ENCODE measurements at places on chromosomes 4 and X. TPM values are rescaled to one million over a fixed set of nuclear protein-coding genes. Genes with fewer than 3 reads are reported as not detected.
A peak's percentile ranks its signal among the peaks of the same experiment; 100 is the strongest.

GRCh38 chr4:87511500-87511899 lies 17.7 kb downstream of the SPARCL1 start:
- no peak for DNase-seq

GRCh38 chr4:107885865-107886264 lies 45.5 kb upstream of the CYP2U1 start:
- DNase-seq, result no peak

GRCh38 chr4:92305148-92305877 lies 1.5 kb downstream of the GRID2 start:
- DNase-seq, result peak; percentile 68

GRCh38 chrX:39248330-39248729 lies 447.1 kb downstream of the MID1IP1 start:
- DNase-seq, result no peak

- peak; percentile 69 for DNase-seq
Observed at GRCh38 chrX:43557792-43558191, 98.3 kb upstream of the MAOA start.

- no peak for DNase-seq
Observed at GRCh38 chr4:119026662-119027444, 108.8 kb upstream of the MYOZ2 start.

The ADH7 gene
- polyA plus RNA-seq, result 0.02 TPM

DNA sequence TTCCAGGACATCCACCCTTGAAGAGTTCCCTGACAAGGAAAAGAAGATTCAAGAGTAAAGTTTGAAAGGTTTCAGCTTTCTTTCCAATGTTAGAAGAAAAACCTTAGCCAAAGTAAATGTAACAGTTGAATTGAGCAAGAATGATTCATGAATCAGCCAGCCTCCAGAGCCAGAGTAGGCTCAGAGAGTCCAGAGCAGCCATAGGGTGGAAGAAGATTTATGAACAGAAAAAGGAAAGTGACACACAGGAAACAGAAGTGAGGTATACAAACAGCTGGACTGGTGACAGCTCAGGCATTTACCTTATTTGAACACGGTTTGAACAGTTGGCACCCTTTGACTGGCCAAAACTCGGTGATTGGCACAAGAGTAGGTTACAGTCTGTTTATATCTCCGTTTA lies 63.2 kb downstream of the QDPR start:
- no peak for DNase-seq

- no peak for DNase-seq
Observed at GRCh38 chrX:78614264-78614663, 44.9 kb downstream of the RTL3 start.

DNA sequence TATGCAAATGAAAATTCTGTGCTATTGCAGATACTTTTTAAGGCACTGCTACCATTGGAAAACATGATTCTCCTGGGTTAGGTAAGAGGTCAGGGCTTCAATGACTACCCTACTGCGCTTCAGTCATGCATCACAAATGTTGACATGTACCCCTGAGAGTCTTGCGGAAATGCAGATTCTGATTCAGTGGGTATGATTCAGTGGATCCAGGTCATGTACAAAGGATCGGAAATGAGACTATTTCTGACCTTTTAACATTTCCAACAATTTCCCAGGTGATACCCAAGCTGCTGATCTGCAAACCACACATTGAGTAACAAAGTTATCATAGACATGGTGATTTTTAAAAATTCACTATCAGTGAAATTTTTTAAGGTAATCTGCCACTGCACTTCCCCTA lies 62.6 kb downstream of the DDX53 start:
- no peak for DNase-seq

The PAGE5 gene
- polyA plus RNA-seq, result not detected

DNA sequence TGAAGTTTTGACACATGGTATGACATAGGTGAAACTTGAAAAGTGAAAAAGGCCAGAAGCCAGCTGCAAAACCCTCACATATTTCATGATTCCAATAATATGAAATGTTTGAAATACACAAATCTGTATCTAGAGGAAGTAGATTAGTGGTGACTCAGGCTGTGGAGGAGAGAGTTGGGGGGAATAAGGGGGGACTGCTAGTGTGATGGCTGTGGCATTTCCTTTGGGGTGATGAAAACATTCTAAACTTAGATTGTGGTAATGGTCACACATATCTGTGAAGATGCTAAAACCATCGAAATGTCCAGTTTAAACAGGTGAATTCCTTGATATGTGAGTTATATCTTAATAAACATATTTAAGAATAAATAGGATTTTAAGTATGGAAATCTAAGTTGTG lies 343.5 kb upstream of the SFRP2 start:
- DNase-seq, result no peak

The MND1 gene
- 0.20 TPM for polyA plus RNA-seq

The FRMD7 gene
- polyA plus RNA-seq, result 0.05 TPM

DNA sequence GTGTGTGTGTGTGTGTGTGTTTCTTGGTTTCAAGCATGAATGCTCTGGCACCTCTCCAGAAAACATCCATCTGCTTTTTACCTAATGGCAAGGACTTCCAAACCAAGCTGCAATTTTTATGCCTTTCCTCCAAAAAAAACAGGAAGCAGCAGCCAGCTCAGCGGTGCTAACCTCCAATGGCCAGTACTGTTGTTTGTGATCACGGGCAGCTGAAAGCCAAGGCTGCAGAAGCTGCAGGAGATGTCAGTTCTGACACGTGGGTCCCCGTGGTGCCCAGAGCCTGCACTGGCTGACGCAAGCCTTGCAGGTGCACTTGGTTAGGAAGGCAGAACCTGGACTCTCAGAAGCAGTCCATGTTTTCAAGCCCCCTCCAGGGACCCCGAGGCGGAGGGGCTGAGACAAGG lies 313.6 kb upstream of the DDX53 start:
- peak; percentile 35 for DNase-seq

DNA sequence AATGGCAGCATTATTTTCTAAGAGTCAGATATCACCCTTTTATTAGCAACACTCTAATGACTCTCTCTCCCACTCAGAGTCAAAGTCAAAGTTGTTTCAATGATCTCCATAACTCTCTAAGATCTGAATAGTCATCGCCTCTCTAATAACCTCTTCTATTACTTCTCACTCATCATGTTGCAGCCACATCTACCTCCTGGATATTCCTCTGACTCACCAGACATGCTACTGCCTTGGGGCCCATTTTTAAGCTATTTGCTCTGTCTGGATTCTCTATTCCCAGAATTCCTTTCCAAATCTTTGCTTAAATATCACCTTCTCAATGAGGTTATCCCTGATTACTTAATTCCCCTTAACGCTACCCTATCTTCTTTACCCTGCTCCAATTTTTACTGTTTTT lies 391.8 kb upstream of the MAGEB16 start:
- no peak for DNase-seq

DNA sequence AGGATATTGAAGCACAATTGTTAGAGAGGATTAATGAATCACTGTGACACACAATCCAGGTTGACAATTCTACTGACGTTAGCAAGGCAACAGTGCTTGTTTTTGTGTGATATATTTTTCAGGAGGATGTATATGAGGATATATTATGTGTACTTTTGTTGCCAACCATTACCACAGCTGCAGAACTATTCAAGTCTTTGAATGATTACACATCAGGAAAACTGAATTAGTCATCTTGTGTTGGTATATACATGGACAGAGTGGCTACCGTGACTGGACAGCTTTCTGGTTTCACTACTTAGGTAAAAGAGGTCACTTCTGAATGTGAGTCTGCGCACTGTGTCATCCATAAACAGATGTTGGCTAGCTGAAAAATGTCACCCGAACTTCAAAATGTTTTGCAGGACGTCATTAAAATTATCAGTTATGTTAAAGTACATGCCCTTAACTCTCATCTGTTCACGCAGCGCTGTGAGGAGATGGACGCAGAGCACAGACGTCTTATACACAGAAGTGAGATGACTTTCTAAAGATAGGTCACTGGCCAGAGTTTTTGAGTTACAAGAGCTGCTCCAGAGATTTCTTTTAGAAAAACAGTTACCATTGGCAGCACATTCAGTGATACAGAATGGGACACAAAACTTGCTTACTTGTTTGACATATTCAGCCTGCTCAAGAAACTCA lies 69.0 kb downstream of the MRPL1 start:
- DNase-seq, result no peak

- DNase-seq, result no peak
Observed at GRCh38 chrX:153365670-153366069, 31.7 kb downstream of the ZNF275 start.

The ENPEP gene
- polyA plus RNA-seq, result 2.6 TPM

DNA sequence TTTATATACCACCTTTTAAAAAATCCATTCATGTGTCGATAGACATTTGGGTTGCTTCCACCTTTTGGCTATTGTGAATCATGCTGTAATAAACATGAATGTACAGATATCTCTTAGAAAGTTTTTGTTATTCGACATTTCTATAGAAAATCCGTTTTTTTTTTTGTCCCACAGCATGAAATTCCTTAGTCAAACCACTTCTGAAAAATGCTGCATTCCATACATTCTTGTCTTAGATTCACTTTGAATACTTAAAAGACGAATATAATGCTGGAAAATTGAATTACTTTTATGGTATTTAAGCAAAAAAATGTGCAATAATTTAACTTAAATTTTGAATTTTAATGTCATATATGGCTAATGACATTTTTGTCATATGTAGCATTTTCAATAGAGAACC lies 1345.5 kb downstream of the TECRL start:
- no peak for DNase-seq

DNA sequence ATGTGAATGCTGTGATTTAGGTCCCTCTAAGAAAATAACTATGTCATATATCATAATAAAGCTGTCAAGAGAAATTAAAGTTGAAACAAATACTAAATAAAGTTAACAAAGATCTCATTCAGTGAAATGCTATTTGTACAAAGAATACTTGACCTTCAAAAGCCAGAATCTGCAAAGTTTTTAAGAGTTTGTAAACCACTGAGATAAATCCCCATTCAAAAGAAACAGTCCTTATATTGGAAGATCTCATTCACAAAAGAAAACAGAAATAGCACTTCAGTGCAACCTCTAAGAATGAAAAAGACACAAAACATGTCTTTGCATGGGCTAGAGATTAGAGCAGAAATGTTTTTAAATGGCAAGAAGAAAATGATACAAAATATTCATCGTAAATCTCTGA lies 149.1 kb upstream of the USP38 start:
- DNase-seq, result no peak

DNA sequence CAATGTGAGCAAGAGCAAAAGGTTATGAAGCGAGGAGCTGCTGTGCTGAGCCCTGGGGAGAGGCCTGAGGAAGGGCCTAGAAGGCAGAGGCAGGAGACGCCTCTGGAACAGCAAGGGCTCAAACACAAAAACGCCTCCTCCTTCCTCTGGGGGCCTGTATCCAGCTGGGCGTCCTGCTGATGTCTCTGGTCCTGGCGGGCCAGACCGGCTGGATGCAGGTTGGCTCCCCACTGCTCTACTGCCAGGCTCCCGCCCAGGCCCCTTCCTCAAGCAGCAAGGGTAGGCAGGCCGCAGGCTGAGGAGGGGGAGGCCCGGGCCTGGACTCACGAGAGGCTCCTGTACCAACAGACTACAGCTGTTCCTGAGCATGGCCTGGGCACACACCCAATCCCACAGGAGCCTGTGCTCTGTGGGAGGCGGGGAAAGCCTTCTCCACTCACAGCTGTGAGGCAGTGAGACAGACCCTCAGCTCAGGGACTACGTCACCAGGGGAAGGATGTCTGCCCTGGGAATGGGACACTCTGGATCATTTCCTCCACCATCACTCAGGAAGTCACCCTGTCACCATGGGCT lies 2.3 kb downstream of the HAUS7 start:
- DNase-seq, result peak; percentile 72

- DNase-seq, result no peak
Observed at GRCh38 chr4:30005995-30006394, 714.2 kb upstream of the PCDH7 start.

The CCKAR gene
- polyA plus RNA-seq, result not detected

The NPY5R gene
- polyA plus RNA-seq, result 0.93 TPM

DNA sequence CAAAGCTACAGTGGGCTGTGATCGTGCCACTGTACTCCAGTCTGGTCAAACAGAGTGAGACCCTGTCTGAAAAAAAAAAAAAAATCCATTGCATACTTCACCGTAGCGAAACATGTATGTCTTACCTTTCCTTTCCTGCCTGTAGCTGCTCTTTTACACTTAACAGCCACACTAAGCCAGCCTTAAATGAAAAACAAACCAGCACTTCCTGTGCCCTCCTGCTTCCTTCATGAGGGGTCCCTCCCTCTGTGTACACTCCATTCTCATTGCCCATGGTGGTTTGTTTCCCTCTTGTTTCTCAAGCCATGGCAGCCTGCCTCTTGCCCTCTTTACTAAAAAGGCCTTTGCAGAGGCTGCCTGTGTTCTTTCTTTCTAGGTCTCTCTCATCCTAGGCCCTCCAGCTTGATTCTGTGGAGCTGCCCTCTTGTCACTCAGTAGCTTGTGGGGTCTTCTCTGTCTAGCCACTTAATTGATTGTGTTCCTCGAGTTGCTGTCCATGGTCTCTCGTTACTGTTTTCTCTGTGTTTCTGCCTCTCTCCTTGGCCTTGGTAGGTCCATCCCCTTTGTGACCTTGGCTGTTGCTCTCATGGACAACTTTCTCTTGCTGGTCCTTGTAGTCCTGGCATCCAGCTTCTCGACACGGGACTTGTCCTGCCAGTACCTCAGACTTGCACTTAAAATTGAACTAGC lies 52.1 kb upstream of the MSANTD1 start:
- DNase-seq, result no peak

GRCh38 chr4:38322714-38323113 lies 341.3 kb upstream of the KLF3 start:
- DNase-seq, result peak; percentile 69

The PAGE1 gene
- polyA plus RNA-seq, result not detected

GRCh38 chrX:133681421-133681820 lies 266.1 kb upstream of the GPC4 start:
- DNase-seq, result no peak

DNA sequence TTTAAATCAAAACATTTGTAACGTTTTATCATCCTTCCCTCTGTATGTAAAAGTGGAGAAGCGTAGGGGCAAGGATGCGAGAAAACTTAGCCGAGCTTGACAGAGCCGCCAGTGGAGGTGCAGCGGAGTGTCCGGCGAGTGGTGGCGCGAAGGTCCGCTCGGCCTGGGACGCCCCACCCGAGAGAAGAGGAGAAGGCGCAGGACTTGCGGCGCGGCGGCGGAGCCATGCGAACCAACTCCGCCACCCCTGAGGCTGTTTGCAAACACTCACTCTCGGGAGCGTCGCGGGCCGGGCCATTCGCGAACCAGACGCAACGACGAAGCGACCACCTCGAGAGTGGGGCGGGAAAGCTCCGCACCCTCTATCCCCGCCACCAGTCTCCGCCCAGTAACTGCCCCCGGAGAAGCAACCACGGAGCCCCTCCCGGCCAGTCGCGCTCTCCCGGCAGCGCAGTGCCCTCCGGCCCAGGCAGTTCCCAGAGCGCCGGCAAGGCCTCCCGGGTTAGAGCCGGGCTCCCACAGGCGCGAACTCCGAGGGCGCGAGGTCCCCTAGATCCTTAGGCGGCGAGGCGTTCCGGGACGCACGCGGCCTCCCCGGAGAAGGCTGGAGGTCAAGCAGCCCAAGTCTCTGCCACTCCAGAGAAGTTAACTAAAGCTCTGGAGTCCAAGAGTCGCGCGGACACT lies 2.3 kb upstream of the MAB21L2 start:
- peak; percentile 66 for DNase-seq

- DNase-seq, result no peak
Observed at GRCh38 chr4:183766140-183766539, 107.0 kb downstream of the TRAPPC11 start.

The L1CAM gene
- 7.3 TPM for polyA plus RNA-seq
